NCI-H1436 treated with DMSO at 0.1 percent for 48 hours (cell line): ENCODE measurements at places on chromosomes 1 and 21.

GRCh38 chr1:116408803-116409720 lies 36.0 kb downstream of the ATP1A1 start:
- DNase-seq: no peak

GRCh38 chr1:117815926-117816325 lies 113.5 kb downstream of the GDAP2 start:
- no peak for DNase-seq

GRCh38 chr1:232123775-232124659 lies 497.4 kb downstream of the DISC1 start:
- no peak for DNase-seq

- DNase-seq: no peak
Measured at GRCh38 chr1:114431026-114431425, 80.0 kb downstream of the TRIM33 start.

DNA sequence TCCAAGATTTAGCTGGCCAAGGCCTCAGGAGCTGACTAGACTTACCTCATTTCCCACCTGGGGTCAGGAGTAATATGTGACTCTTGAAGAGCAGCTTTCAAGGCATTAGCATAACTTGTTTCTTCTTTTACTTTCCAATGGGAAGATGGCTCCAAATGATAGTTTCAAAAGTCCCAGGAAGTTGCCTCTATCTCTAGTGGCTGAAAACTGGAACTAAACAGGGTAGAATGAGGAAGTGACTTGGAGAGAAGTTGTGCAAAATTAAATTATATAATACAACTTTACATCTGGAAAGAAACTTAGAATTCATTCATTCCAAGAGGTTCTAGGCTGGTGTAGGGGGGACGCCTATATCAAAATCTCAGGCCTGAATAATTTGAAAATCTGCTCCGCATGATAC lies 250.1 kb upstream of the FMN2 start:
- DNase-seq: no peak

DNA sequence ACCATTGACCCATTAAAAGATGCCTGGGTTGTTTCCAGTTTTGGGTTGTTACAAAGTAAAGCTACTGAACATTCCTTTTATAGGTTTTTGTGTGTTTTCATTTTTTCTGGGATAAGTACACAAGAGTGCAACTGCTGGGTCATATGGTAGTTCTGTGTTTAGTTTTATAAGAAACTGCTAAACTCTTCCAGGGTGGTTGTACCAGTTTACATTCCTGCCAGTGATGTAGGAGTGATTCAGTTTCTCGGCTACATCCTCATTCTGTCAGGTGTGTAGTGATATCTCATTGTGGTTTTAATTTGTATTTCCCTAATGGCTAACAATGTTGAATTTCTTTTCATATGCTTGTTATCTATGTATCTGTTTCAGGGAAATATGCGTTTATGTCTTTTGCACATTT lies 58.5 kb upstream of the DNAJC6 start:
- DNase-seq: no peak

DNA sequence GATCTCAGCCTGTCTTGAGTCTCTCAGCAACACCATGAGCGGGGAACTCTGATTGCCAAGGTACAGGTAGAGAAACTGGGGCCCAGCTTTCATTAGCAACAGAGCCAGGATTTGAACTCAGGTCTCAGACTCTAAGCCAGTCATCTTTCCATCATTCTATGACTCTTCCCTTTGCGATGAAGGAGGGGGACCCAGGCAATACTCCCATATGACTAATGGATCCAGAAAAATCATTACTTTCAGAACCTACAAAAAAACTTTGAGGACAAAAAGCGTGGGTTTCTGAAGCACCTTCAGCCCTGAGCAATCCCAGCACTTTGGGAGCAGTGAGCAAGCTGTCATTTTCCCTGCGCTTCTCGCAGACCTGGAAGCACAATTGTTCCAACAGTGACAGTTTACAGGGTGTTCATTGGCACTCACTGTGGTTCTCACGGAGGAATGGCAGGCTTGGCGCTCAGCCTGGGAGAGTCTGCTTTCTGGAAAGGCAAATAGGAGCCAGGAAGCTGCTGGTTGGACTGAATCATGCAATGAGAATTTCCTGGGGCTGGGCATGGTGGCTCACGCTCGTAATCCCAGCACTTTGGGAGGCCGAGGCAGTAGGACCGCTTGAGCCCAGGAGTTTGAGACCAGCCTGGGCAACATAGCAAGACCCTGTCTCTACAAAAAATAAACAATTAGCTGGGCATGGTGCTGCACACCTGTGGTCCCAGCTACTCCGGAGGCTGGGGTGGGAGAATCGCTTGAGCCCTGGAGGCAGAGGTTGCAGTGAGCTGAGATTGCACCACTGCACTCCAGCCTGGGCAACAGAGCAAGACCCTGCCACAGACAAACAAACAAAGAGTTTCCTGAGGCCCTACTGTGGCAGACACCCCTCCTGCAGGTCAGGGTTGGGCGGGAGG lies 40.1 kb downstream of the SLC2A7 start:
- DNase-seq: no peak

DNA sequence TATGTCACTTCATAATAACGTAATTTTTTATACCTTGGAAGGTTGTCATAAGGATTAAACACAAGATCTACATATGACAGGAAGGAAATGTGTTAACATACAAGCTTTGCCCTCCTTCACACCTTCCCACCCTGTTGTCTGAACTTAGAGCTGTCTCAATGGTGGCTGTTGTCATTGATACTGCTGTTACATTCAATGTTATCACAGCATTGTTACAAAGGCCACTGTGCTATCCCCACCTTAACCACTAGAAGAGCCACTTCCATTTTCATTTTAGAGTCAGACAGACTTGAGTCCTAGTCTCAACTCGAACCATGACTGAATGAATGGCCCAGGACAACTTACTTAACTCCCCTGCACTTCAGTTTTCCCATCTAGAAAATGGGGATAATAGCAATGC lies 31.2 kb downstream of the TAS1R2 start:
- no peak for DNase-seq

- no peak for DNase-seq
Measured at GRCh38 chr1:172673761-172674160, 14.9 kb downstream of the FASLG start.

DNA sequence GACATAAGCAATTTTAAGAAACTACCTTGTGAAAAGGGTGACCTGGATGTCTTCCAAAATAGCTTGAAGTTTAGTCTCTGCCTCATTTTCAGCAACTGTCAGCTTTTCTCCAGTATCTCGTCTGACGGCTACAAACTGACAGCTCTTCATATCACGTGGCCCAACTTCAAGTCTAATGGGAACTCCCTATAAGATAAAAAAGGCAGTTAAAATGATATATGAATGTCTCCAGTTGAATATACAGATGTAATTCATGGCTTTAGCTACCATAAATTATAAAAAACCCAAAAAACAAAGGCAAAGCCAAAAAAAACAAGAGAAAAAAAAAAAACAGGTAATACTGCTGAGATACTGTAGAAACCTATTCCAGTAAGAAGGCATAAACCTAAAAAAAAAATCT lies 44.9 kb upstream of the SLC30A10 start:
- DNase-seq: no peak

DNA sequence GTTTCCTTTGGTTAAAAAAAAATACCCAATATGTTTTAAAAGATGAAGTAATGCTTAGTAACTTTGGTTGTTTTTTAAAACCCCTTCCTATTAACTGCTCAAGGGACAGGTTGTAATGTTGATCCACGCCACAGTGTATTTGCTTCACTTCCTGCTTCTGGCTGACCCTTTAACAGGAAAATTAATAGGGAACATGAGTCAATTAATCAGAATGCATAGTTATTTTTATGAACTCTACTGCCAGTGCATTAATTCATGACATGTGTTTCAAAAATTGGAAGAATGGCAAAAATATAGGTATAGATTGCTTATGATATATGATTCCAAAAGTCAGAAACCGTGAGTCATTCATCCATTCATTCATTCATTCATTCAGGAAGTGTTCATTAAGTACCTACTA lies 204.8 kb downstream of the SETD4 start:
- no peak for DNase-seq

DNA sequence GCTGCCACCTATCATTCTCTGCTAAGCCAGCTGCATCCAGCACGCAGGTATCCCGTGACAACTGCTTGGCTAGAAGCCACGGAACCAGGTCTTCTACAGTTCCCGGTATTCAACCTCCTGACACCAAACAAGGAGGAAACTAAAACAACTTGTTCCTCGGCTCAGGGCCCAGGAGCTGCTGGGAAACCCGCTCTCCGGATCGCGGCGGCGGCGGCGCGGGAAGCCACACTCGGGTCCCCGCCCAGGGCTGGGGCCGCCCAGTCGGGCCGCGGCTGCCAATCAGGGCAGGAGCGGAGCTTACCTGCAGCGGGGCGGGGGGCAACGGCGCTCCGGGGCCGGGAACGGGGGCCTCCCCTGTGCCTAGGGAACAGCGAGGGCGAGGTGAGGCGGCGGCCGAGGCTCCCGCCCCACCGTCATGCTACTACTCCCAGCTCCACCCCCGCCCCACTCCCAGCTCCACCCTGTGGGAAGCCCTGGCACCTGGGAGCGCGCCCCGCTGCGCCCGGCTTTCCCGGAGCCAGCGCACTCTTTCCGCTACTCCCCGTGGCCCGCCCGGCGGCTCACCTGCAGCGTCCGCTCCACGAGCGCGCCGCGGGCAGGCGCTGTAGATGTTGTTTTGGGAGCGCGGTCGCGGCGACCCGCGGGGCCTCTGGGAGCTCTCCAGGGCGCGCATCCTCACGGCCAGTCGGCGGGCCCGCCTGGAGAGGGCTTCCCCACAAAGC lies 12.1 kb downstream of the IL24 start:
- peak; percentile 49 for DNase-seq

DNA sequence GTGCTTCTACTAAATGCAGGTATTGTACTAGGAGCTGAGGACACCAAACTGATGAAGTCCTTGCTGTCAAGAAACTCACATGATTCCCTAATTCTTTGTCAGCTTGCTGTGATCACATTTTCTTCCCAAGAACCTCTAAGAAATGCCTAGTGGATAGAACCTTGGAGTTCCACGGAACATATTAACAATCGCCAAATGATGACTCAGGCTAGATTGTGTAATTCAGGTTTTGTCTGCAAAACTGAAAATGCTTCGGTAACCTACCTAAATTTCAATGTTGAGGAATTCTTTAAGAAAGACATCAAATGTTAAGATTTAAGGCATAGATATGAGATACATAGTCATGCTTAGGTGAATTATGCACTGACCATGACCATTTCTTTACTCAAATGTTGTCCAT lies 1.7 kb upstream of the GADD45A start:
- DNase-seq: no peak

GRCh38 chr21:39671986-39672385 lies 59.2 kb downstream of the B3GALT5 start:
- DNase-seq: no peak

DNA sequence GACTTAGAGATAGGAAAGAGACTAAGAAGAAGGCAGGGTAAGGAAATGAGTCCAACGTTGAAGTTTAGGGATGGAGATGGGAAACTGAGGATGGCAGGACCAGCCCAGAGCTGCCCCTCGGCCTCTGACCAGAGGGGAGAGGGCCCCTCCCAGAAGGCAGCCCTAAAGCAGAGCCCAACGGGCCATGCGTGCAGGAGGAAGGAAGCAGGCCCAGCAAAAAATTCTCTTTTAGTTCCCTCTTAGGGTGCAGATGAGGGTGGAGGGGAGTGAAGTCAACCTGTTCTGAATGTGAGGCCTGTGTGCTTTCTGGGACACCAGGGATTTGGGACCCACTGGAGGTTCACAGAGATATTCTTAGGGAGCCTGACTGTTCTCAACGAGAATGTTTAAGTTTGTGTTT lies 225.4 kb downstream of the RHOU start:
- DNase-seq: no peak

GRCh38 chr1:111758373-111758772 lies 2.7 kb downstream of the DDX20 start:
- no peak for DNase-seq

GRCh38 chr1:47894410-47895278 lies 102.5 kb downstream of the TRABD2B start:
- DNase-seq: no peak

DNA sequence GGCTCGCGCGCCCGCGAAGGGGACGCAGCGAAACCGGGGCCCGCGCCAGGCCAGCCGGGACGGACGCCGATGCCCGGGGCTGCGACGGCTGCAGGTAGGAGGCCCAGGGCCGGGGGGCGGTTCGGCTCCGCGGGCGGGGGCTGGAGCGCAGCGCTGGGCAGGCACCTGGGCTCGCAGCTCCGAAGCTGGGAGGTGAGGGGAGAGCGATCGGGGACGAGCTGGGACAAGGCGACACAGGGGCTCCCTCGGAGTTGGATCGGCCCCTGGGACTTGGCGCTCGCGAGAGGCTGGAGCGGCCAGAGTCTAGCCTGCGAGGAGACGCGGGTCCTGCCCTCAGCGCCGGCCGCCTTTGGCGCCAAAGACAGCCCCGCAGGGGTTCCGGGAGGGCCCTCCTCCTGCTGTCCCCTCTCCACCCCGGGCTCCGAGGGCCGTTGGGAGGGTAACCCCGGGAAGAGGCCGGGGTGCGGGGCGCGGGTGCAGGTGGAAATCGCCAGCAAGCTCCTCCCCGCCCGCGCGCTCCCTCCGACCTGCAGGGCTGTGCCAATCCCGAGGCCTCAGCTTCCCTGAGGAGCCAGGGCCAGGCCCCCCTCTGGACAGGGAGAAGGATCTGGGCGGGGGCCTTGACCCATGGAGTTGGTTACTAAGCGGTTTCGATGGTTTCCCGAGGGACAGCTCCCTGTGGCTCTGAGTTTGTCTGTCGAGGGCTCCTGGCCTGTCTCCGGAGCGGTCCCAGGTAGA lies 401 bp downstream of the TP73 start:
- DNase-seq: no peak

- no peak for DNase-seq
Measured at GRCh38 chr1:104787866-104788510, 1038.3 kb downstream of the AMY1C start.

GRCh38 chr21:33362044-33362555 lies 37.3 kb downstream of the IFNAR1 start:
- DNase-seq: peak; percentile 81

- DNase-seq: no peak
Measured at GRCh38 chr1:192747301-192747700, 61.5 kb upstream of the RGS2 start.

- no peak for DNase-seq
Measured at GRCh38 chr1:206725109-206725963, 40.6 kb downstream of the MAPKAPK2 start.

- no peak for DNase-seq
Measured at GRCh38 chr1:202411422-202411821, 62.9 kb downstream of the PPP1R12B start.

- no peak for DNase-seq
Measured at GRCh38 chr1:48107516-48107915, 110.3 kb upstream of the TRABD2B start.

DNA sequence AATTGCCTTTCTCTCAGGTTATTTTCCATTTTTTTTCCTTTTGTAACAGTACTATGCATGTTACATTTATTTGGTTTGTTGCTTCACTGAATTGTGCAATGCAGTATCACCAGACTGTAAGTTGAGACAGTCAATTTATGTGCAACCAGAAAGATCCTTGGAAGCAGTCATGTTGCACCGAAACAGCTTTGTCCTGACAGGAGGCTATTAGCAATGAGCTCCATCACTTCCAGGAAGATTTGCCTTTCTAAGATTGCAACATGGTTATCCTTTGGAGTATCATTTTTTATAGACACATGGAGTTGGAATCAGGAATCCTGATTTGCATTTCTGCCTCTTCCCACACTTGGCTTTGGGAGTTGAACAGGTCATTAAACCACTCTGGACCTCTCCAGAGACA lies 84.5 kb upstream of the ST6GALNAC5 start:
- no peak for DNase-seq

GRCh38 chr1:213385806-213386324 lies 334.8 kb downstream of the RPS6KC1 start:
- peak; percentile 9 for DNase-seq
